ENCODE measurements at places on chromosomes 5 and 9.

DNA sequence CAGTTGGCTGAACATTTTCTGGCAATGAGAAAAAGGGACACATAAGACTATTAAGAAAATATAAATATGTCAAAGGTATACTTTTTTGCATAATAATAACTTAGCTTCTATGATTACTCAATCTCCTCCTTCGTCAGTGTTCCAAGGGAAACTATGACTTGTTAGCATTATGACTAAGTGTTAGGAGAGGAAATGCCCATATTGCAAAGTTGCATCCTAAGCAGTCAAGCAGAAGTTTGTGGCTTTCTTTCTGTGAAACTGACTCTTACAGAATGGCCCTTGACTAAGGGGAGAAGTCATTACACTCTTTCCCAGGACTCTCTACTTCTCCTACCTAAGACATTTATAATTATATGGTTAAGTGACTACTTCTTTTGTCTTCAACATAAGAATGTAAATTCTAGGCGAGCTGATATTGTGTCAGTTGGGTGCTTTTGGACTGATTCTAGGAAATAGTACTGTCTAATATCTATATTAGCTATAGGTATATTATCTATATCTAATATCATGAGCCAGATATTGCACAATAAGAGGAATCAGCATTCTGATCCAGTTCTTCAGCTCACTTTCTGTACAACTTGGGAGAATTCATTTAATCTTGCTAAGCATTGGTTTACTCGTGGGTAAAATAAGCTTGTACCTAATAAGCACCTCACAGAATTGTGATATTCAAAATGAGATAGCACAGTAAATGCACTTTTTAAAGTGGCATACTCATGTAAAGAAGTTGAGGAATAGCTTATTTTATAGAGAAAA is 16.4 kb upstream of the SPINK6 start:
- DNase-seq: no peak

DNA sequence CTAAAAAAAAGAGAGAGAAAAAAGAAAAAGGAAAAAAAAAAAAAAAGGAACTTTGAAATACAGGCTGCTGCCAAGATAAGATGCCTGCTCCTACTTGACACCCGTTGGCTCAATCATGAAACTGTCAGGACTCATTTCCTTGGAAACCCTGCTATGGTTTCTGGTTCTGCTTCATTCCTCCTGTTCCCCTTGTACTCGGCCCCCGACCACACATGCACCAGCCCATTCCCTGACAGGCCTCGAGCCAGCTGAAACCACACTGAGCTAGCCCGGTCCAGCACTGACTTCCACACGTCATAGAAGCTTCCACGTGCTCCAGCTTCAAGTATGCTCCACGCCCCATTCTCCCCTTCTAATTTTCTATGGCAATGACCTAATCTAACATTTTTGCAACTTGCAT is 93.2 kb downstream of the MYO10 start:
- no peak for DNase-seq

DNA sequence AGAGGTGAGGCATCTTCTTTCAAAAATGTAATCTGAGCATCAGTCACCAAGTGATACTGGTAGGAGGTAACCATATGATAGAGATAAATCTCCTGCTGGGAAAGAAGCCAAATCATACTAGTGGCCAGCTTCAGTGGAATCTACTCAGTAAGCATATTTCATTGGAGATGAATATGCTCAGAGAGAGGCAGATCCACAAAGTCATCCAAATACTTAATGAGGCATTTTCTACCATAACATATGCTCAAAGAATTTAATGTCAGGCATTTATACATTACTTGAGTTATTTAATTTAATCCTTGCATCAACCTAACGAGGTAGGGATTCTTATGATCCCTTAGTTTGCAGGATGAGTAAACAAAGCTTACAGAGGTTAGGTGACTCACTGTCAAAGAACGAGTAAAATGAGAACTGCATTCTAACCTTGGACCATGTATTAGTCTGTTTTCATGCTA is 50.9 kb upstream of the DMRTA1 start:
- DNase-seq: no peak

GRCh38 chr5:902129-902916 is 9.6 kb downstream of the TRIP13 start:
- DNase-seq: no peak

- no peak for DNase-seq
Measured at GRCh38 chr9:86187121-86187520, 72.3 kb downstream of the C9orf153 start.

- DNase-seq: no peak
Measured at GRCh38 chr9:88990729-88991065, 571 bp upstream of the S1PR3 start.

GRCh38 chr5:124806373-124807077 is 60.1 kb upstream of the ZNF608 start:
- no peak for DNase-seq

GRCh38 chr9:88462191-88462590 is 72.8 kb upstream of the NXNL2 start:
- DNase-seq: no peak

- DNase-seq: no peak
Measured at GRCh38 chr9:78680196-78680595, 383.3 kb downstream of the PSAT1 start.

GRCh38 chr9:99785010-99785590 is 36.6 kb upstream of the NR4A3 start:
- no peak for DNase-seq

GRCh38 chr5:8756498-8757084 is 789.3 kb downstream of the SEMA5A start:
- DNase-seq: no peak

- DNase-seq: no peak
Measured at GRCh38 chr9:81598123-81598497, 91.2 kb downstream of the TLE1 start.

DNA sequence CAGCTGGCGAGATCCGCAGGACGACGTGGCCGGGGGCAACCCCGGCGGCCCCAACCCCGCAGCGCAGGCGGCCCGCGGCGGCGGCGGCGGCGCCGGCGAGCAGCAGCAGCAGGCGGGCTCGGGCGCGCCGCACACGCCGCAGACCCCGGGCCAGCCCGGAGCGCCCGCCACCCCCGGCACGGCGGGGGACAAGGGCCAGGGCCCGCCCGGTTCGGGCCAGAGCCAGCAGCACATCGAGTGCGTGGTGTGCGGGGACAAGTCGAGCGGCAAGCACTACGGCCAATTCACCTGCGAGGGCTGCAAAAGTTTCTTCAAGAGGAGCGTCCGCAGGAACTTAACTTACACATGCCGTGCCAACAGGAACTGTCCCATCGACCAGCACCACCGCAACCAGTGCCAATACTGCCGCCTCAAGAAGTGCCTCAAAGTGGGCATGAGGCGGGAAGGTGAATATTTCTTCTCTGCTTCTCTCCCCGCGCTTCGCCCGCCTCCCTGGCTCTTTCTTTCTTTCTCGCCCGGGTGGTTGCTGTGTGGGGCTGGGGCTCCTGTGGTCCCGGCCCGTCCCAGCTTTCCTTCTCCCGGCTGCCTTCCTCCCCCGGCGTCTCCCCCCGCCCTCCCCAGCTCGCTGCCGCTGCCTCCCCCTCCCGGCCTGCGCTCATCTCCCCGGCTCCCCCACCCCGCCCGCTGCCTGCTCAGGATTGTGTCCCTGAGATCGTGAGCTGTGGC is 2.2 kb downstream of the NR2F1 start:
- DNase-seq: no peak

GRCh38 chr9:107625383-107625984 is 135.9 kb upstream of the KLF4 start:
- DNase-seq: no peak

DNA sequence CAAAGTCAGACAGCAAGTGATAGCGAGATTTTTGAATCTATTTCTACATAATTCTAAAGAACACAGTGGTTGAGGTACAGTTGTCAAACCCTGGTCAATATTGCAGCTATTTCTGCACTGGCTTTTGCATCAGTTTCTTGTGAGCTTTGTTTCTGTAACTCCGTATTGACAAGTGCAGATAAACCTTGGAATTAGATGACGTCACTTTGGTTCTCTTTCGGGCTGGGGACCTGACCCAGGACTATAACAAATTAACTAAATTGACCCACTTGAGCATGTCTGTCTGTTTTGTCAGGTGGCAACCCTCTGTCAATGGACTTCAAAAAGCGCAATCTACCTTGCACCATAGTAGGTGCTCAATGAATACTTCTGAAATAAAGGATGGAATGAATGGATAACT is 418.4 kb upstream of the SGCD start:
- DNase-seq: no peak

DNA sequence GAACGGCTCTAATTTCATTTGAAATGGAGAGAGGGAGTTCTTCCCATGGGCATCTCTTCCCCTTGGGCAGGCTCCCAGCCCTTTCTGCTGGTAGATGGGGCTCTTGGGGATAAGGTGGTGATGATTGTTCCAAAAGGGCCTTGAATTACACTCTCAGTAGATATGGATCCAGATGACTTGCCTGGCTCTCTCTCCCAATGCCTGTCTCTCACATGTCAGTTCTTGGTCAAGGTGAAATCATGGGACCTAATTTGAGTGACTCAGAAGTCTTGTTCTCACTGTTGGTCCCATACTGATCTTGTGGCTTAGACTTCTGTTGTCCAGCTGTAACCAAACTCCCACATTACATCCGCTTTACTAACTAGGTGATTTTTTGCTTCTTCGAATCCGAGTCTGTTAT is 317.0 kb upstream of the RFX3 start:
- no peak for DNase-seq

GRCh38 chr9:129377931-129378661 is 200.0 kb upstream of the IER5L start:
- no peak for DNase-seq

GRCh38 chr9:75161116-75161857 is 73.0 kb downstream of the OSTF1 start:
- DNase-seq: no peak

- no peak for DNase-seq
Measured at GRCh38 chr5:37604290-37604689, 225.2 kb downstream of the WDR70 start.

DNA sequence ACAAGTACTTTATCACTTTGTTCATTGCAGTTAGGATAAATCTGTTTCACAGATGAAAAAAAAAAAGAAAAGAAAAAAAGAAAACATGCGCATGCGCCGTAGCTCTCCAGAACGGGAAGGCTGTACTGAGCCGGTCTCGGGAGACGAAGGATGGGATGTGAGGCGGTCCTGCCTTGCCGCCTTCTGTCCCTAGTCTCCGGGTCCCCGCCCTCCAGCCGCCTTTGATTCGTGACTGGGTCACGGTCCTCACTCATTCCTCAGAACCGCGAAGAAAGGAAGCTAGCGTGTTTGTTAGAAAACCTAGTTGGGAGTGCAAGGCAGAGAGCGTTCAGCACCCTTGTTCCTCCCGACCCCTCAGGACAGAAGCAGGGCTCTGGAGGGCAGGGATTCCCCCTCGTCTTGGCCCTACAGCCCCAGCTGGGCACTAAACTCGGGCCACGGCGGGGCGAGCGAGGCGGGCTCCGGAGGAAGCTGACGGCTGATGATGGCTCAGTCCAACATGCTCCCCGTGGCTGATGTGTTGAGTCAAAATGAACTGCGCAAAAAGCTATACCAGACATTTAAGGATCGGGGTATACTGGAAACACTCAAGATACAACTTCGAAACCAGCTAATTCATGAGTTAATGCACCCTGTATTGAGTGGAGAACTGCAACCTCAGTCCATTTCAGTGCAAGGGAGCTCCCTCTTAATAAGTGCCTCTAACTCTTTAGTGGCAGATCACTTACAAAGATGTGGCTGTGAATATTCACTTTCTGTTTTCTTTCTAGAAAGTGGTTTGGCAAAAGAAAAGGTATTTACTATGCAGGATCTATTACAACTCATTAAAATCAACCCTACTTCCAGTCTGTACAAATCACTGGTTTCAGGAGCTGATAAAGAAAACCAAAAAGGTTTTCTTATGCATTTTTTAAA is 40.0 kb downstream of the CPLANE1 start:
- no peak for DNase-seq

GRCh38 chr5:38663249-38663648 is 106.8 kb upstream of the LIFR start:
- no peak for DNase-seq

GRCh38 chr9:68509689-68510088 is 31.0 kb downstream of the TMEM252 start:
- no peak for DNase-seq

- DNase-seq: no peak
Measured at GRCh38 chr9:73444821-73445220, 293.2 kb downstream of the ANXA1 start.

DNA sequence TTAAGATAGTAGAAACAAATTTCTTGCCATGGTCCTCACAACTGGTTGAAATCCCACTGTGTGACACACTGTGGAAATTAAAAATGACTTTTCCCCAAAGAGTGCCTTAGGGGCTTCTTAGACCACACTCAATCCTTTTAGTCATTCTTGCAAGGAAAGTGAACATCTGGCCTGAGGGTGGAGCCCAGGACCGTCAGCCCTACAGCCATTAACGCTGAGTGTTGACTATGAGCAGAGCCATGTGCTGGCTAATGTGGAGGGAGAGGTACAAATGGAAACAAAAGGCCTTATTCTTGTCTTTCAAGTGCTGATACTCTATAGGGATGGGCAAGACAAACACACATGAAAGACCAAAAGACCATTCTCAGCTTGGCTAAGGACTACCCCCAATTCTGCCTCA is 456.5 kb downstream of the ZSWIM6 start:
- no peak for DNase-seq

DNA sequence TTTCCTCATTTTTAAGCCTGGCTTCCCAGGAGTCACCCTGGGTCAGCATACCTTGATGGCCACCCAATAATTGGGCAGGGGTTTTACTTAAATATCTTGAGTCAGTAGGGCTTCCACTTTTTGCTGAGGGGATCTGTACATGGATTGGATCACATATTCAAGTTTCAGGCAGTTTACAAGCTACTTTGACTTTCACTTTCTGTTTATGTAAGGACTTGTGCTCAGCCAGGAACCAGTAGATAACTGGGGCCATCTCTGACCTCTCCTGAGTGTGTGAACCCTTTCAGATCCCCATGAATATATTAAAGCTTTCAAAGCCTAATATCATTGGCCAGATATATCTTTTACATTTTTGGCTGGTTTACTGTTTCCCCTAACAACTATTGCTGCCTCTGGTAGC is 45.1 kb downstream of the SLCO6A1 start:
- DNase-seq: no peak

- DNase-seq: no peak
Measured at GRCh38 chr5:149519601-149520000, 31.6 kb downstream of the CSNK1A1 start.

DNA sequence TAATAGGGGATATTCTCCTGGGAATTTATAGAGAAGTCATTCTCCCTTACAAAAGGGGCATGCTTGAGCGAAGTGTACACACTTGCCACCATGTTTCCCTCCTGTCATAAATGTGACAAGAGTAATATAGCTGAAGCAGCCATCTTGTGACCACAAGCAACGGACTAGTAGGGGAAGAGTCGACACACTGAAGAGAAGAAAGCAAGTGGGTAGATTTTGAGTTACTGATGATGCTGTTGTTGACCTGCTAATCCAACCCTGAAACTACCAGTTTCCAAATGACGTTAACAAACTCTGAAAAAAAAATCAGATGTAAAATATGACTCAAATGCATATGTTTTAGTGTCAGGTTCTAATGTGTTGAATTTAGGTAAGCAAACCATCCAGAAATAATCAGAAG is 350.4 kb downstream of the CDH10 start:
- no peak for DNase-seq

DNA sequence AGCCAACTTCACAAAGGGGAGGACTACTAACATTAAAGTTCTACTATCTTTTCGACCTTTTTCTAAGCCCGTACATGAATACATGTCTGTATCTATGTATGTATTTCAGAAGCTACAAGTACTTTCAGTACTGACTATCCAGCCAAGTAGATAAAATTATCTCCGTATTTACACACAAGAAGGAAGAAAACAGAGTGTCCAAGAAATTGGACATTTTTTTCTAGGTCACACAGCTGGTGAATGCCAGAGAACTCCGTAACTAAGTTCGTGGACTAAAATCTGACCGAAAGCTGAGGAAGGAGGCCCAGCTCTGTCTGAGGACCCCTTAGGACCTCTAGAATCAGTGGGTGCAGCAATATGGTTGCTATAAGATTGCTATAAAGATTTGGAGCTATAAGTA is 83.4 kb downstream of the MAMDC2 start:
- no peak for DNase-seq

Data from stimulated activated CD4-positive, alpha-beta T cell treated with anti-CD3 and anti-CD28 coated beads, Interleukin-1b, Interleukin-23, amount 100 ng/mL, for 1 hour (primary cell).